ENCODE measurements at places on chromosomes 4 and X.
A peak's percentile ranks its signal among the peaks of the same experiment; 100 is the strongest.

- DNase-seq: no peak
Measured at GRCh38 chr4:84151574-84151973, 347.5 kb downstream of the NKX6-1 start.

- DNase-seq: no peak
Measured at GRCh38 chr4:157320092-157320491, 99.6 kb downstream of the GRIA2 start.

GRCh38 chrX:1401611-1402430, 9.9 kb upstream of the SLC25A6 start:
- peak; percentile 2 for DNase-seq

DNA sequence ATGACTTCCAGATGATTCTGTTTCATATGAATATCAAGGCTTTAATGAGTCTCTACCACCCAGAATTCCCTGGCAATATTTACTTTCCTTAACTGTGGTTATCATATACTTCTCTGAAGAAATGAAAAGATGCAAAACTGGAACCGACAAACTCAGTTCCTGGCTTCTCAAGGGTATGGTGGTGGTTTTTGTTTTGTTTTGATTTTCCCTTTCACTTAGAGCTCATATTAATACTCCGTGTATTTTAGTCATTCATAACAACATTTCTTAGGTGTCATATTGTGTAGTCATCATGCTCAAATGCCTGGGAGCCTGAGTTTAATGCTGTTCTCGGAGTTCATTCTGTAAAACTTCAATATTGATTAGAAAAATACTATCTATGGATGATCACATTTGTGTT, 665 bp downstream of the TRPC5OS start:
- no peak for DNase-seq

- no peak for DNase-seq
Measured at GRCh38 chrX:100194082-100194775, 215.8 kb downstream of the PCDH19 start.

- DNase-seq: no peak
Measured at GRCh38 chr4:48248559-48248953, 21.1 kb downstream of the TEC start.

DNA sequence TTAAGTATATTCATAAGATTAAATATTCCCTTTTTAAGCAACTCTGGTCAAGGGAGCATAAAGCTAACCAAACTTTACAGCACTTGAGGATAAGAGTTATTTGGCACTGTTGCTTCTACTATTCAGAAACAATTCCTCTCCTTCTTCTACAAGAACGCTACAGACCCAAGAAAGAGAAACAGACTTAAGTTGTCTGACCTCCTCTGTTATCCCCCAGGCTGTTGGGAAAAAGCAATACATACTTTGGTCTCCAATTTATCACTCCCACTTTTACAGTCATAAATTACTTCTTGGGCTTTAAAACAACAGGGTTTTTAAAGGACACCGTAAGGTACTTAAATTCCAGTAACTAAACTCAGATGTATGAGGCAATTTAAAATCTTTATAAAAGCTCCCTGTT, 147.4 kb downstream of the COL25A1 start:
- DNase-seq: no peak

Measured in activated CD4-positive, alpha-beta T cell treated with anti-CD3 and anti-CD28 coated beads for 48 hours (primary cell).